Inflammatory macrophage treated with lipopolysaccharide for 1 hour (primary cell): ENCODE measurements at places on chromosomes 7 and 10.

GRCh38 chr7:10934292-10934691, 39.4 kb upstream of the PHF14 start:
- DNase-seq = no peak

- DNase-seq = peak; percentile 88
Observed at GRCh38 chr7:129210256-129210988, 14.4 kb upstream of the AHCYL2 start.

GRCh38 chr10:184911-185310, 49.7 kb downstream of the ZMYND11 start:
- no peak for DNase-seq

DNA sequence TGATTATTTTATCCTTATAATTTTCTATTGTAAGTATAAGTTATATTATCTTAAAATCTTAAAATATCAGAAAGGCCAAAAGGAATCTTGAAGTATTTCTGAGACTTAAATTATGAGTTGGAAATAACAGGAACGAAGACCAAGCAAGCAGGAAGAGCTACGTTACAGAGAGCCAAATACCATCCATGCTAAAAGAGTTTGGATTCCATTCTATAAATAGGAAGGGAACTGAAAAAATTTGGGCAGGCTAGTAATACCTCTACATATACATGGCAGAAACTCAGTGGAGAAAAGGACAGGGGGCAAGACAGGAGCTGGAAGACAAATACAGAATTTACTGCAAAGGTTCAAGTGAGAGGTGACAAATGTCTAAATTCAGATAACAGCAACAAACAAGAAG, 16.7 kb downstream of the ITGB1 start:
- DNase-seq = no peak

- no peak for DNase-seq
Observed at GRCh38 chr7:84058311-84059076, 136.1 kb downstream of the SEMA3A start.

GRCh38 chr10:126549344-126549743, 121.1 kb downstream of the C10orf90 start:
- no peak for DNase-seq

DNA sequence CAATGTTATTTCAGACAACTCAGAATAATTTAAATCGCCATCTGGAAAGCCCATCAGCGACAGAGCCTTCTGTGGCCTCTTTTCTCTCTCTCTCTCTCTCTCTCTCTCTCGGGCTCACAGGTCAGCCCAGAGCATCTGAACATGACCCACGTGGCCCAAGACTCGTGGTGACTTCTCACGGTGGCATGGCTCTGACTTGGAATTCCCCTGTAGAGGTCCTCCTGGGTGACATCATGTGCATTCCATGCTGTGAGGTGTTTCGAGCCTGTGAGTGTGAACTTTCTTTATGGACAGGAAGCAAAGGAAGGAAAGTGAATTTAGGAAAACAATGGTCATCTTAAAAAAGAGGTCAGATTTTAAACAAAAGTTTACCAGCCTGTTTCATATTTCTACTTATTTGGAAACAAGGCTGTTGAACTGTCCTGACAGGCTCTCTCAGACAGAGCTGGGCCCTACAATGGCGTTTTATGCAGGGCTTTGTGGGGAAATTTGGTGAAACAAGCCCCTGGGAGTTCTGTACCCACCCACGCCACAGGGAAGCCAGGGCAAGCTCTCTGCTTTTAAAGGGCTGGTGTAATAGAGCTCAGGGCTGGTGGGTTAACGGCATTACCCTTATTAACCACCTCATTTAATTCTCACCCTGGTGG, 359.7 kb upstream of the ZNF32 start:
- DNase-seq = no peak

GRCh38 chr10:94005050-94005449, 11.3 kb downstream of the PLCE1 start:
- no peak for DNase-seq

- no peak for DNase-seq
Observed at GRCh38 chr7:159156436-159157245, 12.0 kb upstream of the VIPR2 start.

- peak; percentile 11 for DNase-seq
Observed at GRCh38 chr7:25642849-25643248, 414.6 kb upstream of the NPVF start.

DNA sequence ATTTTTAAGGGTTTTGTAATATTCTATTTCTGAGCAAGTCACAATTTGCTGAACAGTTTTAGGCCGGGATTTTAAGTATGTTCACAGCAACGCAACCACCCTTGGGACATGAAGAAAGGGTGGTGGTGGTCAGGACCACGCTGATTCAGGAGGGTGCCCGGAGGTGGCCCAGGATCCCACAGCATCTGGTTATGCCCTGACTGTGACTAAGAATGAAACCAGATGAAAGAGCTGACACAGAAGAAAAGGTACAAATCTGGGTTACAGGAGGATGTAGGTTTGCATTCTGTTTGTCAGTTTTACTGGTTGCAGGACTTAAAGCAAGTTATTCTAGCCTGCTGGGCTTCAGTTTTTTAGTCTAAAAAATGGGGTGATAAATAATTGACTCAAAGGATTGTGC, 279.7 kb downstream of the CCSER2 start:
- no peak for DNase-seq

GRCh38 chr7:10998996-10999757, 25.5 kb downstream of the PHF14 start:
- DNase-seq = no peak

- no peak for DNase-seq
Observed at GRCh38 chr7:156560075-156560474, 80.5 kb upstream of the RNF32 start.

DNA sequence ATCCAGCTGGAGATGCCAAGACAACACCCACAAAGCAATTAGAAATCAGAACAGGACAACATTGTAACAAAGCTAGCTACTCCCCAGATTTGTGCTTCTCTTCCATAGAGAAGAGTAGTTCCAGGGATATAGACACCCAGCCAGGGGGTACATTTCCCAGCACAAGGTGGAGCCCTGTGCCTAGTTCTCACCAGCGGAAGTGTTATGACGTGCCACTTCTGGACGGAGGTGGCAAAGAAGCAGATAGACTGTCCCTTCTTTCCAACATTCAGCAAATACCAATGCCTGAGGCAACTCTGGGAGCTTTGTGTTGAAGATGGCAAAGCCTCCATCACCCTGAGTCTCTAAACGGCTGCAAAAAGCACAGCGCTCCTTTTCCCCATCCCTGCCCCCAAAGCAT, 23.4 kb upstream of the GSAP start:
- DNase-seq = peak; percentile 61

DNA sequence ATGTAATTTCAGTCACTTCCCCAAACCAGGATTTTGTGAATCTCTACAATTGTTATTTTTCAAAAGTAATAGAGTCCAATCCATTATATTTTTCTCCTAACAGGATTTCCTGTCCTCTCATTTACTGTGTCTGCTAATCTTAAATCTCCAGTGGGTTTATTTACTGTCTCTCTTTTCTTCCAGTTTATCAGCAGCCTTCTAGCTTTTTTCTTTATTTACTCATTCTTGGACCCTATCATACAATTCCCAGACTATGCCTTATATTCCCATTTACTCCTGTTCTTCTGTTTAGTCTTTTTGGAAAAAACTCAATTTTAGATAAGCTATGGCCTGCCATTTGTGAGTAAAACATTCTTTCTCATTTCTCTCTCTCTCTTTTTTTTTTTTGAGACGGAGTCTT, 94.7 kb downstream of the STK31 start:
- no peak for DNase-seq
